Cortex of kidney (tissue), 1 donor: ENCODE measurements at places on chromosomes 12 and 14.

GRCh38 chr14:28779456-28779855, 12.9 kb downstream of the FOXG1 start:
- no peak for DNase-seq

- no peak for DNase-seq
These were observed 11.7 kb upstream of the MYL2 start for GRCh38 chr12:110932046-110932445.

DNA sequence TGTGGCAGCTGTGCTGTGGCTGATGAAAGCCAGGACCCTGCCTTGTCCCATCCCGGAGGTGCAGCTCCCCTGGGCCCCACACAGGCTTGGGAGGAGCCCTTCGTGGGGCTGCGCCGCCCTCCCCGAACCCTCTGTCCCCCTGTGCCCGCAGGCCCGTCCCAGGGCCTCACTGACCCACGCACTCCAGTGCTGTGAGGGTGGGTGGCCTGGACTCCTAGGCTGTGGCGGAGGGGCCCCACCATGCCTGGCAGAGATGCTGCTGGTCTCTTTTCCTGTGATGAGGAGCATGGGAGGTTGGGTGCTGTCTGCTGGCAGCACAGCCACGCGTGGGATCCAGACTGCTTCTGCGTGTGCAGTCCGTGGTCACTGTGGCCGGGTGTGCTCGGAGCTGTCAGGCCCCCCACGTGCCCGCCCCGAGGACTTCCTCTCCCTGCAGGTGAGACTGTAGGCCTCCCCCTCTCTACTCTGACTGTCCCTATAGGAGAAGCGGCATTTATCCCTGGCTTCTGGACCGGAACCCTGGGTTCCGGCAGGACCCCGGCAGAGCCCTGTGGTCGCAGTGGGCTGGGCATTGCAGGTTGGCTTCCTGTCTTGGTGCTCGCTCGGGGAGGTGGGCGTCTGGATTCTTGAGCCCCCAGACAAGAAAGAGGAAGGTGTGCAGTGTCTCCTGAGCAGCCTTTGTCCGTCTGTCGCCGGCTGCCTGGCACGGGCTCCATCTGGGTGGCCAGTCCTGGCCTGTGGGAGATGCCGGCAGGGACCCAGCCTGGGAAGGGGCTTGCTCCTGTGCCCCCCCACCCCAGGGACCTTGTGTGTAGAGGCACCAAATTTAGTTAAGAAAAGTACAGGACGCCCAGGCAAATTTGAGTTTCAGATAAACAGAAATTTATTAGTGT, 2.3 kb downstream of the MTA1 start:
- DNase-seq = no peak

DNA sequence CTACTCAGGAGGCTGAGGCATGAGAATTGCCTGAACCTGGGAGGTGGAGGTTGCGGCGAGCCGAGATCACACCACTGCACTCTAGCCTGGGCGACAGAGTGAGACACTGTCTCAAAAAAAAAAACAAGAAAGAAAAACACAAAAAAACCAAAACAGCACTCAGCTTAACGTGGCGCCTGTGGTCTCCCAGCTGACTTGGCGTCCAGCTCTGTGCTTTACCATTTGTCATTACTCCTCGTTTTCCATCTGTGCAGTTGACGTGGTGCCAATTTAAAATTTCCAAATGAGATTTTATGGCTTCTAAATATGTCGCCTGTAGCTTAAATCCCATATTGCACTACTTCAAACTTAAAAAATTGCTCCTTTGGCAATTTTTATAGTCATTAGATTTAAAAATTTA, 2.0 kb downstream of the MGP start:
- no peak for DNase-seq

DNA sequence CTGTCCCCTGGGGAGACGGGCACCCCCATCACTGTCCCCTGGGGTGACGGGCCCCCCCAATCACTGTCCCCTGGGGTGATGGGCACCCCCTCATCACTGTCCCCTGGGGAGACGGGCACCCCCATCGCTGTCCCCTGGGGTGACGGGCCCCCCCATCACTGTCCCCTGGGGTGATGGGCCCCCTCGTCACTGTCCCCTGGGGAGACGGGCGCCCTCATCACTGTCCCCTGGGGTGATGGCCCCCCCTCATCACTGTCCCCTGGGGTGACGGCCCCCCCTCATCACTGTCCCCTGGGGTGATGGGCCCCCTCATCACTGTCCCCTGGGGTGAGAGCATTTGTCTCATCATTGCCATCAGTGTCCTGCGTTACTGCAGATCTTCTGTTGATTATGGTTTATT, 38.6 kb downstream of the PACS2 start:
- no peak for DNase-seq

DNA sequence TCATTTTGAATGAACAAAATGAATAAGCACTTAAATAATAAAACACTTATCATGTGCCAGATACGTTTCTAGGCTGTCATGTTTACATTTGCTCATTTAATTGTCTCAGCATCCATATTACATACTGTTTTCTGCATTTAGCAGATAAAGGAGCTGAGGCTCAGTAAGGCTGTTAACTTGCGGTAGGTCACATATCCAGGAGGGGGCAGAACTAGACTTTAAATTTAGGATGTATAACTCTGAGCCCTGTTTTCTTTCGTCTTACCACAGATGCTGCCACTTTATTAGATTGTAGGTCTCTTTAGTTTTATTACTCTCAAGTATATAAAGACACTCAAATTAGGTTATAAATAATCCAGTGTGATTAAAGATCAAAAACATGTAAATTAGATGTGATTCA, 17.7 kb downstream of the IRAK4 start:
- DNase-seq = no peak

DNA sequence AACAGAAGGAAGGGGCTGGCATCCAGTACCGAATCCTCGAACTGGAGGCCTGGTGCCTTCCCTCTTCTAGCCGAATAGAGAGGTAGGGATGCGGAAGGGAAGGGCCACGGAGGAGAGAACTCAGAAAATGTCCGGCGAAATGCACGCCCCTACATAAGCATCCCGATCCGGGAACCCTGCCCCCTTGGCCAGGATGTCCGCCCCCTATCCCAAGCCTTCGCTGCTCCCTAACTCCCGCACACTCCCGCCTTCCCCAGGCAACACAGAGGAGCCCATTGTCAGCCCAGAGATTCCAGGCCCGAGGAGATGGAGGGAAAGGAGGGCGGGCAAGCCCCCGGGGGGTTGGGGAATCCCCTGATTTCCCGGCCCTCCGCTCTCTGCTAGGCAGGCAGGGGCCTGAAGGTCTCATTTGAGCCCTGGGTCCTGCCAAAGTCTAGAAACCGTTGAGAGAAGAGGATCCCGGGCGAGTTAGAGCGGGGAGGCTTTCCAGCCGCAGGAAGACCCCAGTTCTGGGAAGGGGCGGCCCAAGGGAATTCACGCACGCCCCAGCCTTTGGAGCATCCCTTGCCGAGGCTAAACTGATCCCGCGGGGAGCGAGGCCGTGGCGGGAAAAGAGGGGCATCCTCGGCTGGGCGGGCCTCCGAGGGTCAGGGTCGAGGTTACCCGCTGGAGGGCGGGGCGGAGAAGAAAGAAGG, 569 bp upstream of the ARHGEF40 start:
- DNase-seq = no peak

- DNase-seq = no peak
These were observed 116.6 kb downstream of the ETV6 start for GRCh38 chr12:11765817-11766794.

DNA sequence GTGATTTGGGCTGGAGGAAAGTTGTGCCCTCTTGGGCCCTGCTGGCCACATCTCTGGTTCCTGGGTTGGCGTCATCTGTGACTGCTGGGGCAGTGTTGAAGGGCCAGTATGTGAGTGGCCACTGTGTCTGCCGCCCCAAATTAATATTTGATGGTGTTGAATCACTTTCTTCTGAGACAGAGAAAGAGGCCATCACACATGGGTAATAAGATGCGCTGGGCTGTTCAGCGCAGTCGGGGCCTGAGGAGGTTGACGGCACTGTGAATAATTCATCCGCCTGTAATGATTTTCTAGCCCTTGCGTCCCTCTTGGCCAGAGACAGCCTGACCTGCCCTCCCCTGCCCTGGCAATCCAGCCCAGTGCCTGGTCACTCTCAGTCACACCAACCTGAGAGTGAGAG, 56.2 kb upstream of the BEGAIN start:
- no peak for DNase-seq

GRCh38 chr12:93763746-93764147, 86.6 kb downstream of the CRADD start:
- no peak for DNase-seq

- DNase-seq = no peak
These were observed 67.1 kb upstream of the DDX11 start for GRCh38 chr12:31006416-31007152.

- DNase-seq = no peak
These were observed 1.2 kb upstream of the COX14 start for GRCh38 chr12:50110762-50111351.

GRCh38 chr12:90152897-90153624, 444.4 kb upstream of the ATP2B1 start:
- DNase-seq = no peak

- DNase-seq = no peak
These were observed 41.9 kb downstream of the TMEM132D start for GRCh38 chr12:129861951-129862350.

- DNase-seq = no peak
These were observed 340.1 kb downstream of the BCL11B start for GRCh38 chr14:98931911-98932310.

DNA sequence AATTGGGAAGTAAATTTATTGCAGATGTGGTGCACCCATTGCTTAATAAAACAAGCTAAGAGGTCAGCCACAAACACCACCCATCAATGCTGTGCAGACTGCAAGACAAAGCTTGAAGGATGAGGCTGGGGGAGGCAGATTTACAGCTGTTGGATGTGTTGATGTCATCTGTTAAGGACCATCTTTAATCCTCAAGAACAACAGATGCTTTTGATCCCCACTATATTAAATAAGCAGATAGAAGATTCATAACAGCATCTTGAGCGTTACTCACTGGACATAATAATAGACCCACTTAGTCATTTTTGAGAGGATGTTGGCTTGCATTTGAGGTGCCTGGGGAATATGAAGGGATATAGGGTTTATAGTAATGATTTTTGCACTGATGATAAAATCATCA, 58.8 kb downstream of the GPR68 start:
- no peak for DNase-seq

DNA sequence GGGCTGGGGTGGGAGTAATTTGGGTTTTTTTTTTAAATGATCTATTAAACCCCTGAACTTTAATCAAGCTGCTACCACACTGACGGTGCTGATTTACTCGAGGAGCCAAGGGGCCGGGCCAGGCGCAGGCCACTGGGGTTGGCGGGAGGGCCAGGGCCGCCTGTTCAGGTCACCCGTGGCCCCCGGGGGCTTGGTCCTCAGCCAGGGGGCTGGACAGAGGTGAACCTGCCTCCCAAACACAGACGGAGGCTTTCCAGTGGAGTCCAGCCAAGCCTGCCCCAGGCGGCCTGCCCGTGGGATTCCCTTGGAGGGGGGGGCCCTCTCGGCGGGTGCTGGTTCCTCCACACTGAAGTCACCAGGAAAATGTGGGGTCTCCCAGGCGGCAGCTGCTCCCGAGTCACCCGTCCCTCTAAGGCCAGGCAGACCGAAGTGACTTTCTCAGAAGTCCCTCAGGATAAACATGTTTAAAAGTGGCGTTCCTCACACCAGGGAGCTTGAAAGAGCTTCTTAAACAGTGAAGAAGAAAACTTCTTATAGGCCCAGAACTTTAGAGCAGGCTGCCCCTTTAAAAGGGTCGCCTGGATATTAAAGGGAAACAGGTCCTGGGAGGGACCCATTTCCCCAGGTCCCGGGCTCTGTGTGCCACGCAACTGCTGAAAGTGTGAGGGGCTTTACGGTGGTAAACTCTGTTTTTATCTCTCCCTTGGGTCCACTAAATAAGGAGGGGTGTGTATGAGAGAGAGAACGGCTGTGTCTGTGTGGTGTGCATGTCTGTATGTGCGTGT, 167.2 kb upstream of the GSC start:
- DNase-seq = no peak

- DNase-seq = no peak
These were observed 26.5 kb upstream of the TAMALIN start for GRCh38 chr12:51980051-51980808.

GRCh38 chr14:58920230-58920629, 268.2 kb upstream of the DAAM1 start:
- no peak for DNase-seq

DNA sequence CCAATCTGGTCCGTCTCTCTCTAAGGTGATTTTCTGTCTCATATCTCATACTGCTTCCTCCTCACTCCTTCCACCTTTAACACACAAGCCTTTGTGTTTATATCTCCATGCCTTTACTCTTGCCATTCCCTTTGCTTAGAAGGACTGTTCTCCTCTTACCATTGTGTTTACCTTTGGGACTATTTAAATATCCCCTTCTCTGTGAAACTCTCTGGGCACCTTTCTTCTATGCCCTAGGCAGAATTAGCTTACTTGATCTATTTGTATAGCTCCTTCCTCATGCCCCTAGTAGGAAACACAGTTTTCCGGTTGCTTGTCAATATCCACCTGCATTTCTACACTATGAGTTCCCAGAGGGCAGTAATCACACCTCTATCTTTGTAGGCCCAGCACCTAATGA, 3.9 kb upstream of the AMHR2 start:
- no peak for DNase-seq

DNA sequence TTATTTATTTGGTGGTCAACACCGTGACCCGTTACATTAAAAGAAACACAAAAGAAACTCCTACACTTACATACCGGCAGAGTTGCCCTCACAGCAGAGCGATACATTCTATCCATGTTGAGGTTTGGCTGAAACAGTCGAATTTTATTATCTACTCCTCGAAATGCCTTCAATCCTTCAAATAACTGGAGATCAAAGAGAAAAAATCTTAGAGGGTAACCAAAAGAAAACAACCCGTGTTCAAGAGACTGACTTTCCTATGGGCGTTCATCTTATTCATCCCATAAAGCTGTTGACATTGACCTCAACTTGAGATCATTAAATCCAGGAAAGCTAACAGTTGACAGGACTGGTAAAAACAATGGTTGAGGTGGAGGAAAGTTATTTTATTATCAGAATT, 67.7 kb downstream of the BCAT1 start:
- DNase-seq = no peak

GRCh38 chr12:19764408-19764807, 325.1 kb downstream of the AEBP2 start:
- no peak for DNase-seq

GRCh38 chr12:76038176-76038575, 6.6 kb upstream of the PHLDA1 start:
- no peak for DNase-seq

DNA sequence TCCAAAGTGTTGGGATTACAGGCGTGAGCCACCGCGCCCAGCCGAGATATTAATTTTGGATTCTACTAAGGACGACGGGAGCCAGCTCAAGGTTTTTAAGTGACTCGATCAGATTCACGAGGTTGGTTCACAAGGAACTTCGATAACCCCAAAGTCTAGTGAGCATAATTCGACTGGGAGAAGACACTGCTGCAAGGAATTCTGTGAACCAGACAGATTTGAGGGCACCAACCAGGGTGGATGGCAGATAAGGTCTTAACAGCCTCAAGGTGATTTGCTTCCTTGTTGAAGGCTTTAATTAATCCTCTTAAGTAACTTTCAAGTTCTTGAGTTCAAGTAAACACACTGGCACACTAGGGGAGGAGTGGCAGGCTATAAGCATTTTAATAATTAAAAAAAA, 1.1 kb upstream of the KLHDC2 start:
- DNase-seq = no peak
